Activated CD4-positive, alpha-beta T cell treated with anti-CD3 and anti-CD28 coated beads for 24 hours (primary cell): ENCODE measurements at places on chromosomes 16 and 17.

- no peak for DNase-seq
Observed at GRCh38 chr17:610276-610675, 104.4 kb downstream of the VPS53 start.

DNA sequence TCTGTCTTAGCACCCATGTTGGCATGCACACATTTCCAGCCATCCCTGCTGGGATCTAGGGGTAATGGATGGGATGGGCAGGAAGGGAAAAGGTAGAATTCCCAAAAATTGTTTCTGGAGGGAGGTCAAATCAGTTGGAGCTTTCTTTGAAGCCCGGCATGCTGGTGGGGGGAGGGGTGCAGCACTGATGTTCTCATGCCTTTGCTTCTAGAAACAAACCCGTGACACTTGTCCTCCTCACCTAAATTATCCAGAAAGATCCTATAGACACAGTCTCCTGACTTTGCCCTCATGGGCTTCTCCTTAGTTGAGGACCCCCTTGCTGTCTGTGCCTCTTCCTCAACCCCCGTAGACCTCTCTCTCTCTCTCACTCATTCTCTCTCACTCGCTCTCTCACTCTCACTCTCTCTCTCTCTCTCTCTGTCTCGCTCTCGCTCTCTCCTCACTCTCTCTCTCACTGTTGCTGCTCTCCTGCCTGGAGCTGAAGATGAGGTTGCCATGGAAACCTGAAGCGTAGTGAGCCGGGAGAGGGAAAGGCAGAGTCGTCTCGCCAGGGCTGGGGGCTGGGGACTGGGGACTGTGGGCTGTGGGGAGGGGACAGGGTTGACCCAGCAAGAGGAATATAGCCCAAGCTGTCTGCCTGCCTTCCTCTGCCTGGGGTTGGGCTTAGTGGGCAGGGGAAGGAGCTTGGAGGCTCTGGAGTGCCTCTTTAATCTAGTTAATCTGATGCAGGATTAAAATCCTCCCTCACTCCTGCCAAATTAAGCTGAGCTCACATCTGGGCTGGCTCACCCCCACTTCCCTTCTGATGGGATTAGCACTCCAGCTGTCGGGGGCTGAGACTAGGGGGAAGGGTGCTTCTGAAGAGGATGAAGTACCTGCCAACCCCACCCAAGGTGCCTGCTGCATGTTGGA, 16.1 kb downstream of the LASP1 start:
- DNase-seq, result no peak

DNA sequence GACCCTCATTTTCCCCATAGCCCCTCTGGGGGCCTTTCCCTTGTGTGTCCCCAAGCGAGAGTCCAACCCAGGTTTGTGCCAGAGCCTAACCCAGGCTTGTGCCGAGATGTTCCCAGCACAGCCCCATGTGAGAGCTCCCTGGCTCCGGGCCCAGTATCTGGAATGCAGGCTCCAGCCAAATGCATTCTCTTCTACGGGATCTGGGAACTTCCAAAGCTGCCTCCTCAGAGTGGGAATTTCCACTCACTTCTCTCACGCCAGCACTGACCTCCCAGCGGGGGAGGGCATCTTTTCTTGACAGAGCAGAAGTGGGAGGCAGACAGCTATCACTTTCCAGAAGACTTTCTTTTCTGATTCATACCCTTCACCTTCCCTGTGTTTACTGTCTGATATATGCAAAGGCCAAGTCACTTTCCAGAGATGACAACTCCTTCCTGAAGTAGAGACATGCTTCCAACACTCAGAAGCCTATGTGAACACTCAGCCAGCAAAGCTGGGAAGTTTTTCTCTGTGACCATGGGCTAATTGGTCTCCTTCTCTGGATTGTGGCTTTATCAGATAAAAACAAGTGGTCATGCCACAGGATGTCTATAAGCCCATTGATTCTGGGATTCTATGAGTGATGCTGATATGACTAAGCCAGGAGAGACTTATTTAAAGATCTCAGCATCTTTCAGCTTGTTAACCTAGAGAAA, 2.5 kb upstream of the CCL2 start:
- DNase-seq, result no peak

DNA sequence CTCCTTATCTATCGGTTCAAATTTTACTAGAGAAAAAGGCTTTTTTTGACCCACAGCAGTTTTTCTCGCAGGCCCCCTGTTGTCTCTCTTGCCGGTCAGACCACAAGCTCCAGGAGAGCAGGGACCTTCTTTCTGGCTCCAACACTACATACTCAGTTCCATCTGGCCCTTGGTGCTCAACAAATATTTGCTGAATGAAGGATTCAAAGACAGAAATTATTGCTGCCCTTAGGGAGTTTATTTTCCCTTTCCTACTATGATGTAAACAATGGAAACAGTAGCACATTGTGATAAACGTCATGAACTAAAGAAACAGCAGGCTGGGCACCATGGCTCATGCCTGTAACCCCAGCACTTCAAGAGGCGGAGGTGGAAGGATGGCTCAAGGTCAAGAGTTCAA, 59.0 kb upstream of the ATP2A3 start:
- no peak for DNase-seq

DNA sequence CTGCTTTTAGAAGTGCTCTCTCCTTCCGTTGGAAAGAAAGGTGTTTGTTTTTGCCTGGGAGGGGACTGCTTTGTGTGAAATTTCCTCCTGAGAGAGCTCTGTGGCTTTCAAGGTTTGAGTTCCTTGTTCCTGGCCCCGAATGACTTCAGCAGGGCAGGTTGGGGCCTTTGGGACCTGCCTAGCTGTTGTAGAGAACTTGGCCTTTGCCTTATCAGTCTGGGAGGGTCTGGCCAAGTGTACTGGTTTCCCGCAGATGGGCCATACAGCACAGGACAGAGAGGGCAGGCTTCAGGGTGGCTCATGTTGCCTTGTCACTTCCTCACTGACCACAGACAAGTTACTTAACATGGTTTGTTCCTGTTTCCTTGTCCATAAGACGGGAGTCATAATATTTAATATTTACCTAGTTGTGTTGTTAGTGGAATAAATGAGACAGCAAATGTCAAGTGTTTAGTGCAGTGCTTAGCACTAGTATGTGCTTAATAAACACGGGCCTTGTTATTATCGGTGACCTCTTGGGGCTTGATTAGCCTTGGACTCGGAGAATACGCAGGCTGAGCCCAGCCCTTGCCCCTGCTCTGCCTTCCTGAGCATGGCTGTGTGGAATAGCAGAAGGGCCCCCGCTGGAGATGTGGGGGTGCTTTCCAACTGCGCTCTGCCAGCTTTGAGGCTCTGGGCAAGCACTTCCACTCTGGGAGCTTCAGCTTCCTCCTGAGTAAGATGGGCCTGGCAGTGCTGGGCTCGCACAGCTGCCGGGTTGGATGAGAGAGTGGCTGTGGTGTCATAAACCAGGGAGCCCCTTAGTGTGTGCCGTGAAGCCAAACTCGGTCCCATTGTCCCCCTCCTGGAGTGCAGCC, 6.6 kb downstream of the PRSS8 start:
- DNase-seq, result no peak

DNA sequence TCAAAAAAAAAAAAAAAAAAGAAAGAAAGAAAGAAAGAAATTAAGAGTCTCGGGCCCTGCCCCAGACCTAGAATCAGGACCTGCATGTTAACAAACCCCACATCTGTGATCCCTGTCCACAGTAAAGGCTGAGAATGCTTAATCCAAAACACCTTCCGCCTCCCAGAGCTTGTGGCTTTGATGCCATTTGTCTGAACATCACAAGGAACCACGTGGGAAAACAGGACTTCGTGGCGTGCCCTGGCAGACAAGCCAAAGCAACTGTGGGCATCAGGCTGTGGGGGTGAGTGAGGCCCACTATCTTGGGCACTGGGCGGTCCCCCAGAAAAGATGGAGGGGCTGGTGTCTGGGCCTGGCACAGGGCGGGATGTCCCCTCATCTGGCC, 173.4 kb upstream of the CIBAR2 start:
- no peak for DNase-seq

DNA sequence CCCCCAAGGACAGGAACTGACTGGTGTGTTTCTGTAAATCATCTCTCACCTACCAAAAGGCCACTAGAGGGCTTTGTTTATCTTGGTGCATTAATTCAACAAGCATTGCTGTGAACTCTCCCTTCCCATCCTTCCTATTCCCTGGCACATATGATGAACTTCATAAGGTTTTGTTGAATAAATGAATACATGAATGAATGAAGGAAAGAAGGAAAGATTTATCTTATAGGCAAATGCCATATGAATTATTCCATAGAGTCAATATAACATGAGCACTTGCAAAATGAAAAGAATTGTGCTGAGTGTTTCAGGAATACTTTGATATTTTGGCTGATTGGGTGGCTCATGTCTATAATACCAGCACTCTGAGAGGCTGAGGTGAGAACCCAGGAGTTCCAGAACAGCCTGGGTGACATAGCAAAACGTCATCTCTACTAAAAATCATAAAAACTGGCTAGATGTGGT, 4.3 kb downstream of the SPDYE4 start:
- DNase-seq, result no peak
